ENCODE measurements at places on chromosomes 3 and 15.

DNA sequence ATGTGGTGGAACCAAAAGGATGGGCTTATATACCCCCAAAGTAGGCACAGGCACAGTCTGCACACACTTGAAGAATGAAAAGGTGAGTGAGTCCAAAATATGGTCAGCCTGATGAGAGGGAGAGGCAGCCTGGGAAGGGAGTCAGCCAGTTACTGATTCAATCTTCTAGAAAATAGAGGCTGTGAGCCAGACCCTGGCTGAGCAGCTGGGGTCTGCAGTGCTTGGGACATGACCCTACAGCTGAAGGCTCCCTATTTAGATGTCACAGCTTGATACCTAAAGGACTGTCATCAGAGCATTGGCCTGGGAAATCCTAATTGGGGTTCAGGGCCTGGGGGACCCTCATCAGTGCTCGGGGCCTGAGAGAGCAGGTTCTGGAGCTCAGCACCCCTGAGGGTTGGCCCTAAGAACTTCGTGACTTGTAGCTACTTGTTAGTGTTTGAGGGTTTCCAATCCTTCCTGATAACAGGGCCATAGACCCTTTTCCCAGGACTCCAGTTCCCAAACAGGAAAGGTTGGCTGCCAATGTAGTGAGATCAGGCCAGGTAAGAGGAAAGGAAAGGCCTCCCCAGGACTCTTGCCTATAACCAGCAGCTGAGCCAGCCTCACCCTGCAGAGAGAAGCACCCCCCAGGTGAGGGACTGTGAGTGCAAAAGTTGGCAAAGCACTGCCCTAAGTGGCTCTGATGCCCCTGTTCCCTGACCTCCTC lies 54.7 kb upstream of the SLCO2A1 start:
- H3K4me3 ChIP-seq: no peak overlapping the region
- no peak overlapping the region for H3K27ac ChIP-seq
- peaks cover 4% of the 10 kb centered on the region for H3K36me3 ChIP-seq
- DNase-seq: no peak
- H3K27me3 ChIP-seq: no peaks in the 10 kb centered on the region

- no peaks in the 10 kb centered on the region for H3K36me3 ChIP-seq
- H3K27me3 ChIP-seq: peaks cover 7% of the 10 kb centered on the region
- no peak overlapping the region for H3K4me3 ChIP-seq
- H3K27ac ChIP-seq: no peak overlapping the region
- H3K4me1 ChIP-seq: peaks cover under 1% of the 10 kb centered on the region
Observed at GRCh38 chr3:155859859-155860258, 5.6 kb upstream of the SLC33A1 start.

DNA sequence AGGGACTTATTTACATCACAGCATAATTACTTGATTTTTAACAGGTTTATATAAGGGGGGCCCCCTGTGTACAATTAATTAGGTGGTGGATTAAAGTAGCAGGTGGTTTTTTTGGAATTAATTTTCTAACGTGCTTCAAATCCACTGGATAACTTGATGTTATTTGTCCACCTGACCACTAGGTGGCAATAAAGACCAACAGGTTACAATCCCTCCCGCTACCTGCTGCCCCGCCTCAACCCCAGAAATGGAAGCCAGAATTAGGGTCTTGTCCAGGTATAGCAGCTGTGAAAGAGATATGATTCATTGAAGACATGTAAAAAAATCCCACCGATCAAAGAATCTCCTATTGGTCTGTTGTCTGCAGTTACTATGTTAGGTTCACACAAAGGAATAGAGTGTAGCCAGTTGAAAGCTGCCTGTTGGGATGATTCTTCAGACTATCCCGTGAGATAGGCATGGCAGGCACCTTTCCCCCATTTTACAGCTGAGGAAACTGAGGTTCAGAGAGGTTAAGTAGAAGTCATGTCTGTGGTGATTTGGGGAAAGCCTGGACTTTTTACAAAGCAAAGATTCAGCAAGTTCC lies 44.0 kb downstream of the MFSD1 start:
- peak; percentile 30 for DNase-seq
- H3K4me1 ChIP-seq: no peaks in the 10 kb centered on the region
- H3K27me3 ChIP-seq: peaks cover 16% of the 10 kb centered on the region
- no peak overlapping the region for H3K27ac ChIP-seq
- no peak overlapping the region for H3K4me3 ChIP-seq

DNA sequence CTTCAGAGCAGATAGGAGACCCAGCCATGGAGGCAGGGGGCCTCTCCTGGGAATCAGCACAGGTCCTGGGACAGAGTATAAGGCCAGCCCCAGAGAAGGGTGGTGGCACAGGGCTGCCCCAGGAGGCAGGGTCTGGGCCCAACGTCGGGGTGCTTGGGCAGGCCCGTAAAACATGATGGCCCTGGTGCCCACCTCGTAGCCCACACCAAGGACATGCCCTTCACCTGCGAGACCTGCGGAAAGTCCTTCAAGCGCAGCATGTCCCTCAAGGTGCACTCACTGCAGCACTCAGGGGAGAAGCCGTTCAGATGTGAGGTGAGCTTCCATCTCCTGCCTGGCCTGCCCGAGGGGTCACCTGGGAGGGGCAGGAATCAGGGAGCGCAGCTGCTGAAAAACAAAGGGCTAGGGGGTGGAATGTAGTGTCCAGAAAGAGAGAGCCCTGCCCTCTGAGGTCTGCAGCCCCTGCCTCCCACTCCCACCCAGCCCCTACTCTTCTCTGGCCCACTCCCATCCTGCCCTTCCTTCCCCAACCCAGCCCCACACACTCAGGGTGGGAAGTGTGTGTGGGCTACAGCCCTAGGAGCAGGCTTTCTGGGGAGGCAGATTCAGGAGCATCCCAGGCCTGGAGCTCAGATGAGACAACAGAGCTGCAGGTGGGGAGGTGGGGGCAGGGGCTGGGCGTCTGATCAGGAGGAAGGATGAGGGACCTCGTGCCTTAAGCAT lies 9.5 kb downstream of the ZBTB47 start:
- no peak overlapping the region for H3K4me3 ChIP-seq
- H3K4me1 ChIP-seq: no peaks in the 10 kb centered on the region
- no peak for DNase-seq
- no peaks in the 10 kb centered on the region for H3K27me3 ChIP-seq

- no peak overlapping the region for H3K4me3 ChIP-seq
- DNase-seq: no peak
- H3K27me3 ChIP-seq: no peaks in the 10 kb centered on the region
- peaks cover 5% of the 10 kb centered on the region for H3K4me1 ChIP-seq
Observed at GRCh38 chr3:1200371-1200770, 107.5 kb downstream of the CNTN6 start.

GRCh38 chr3:46110701-46111493 lies 83.6 kb upstream of the XCR1 start:
- H3K36me3 ChIP-seq: no peaks in the 10 kb centered on the region
- no peak overlapping the region for H3K4me3 ChIP-seq
- H3K27ac ChIP-seq: no peak overlapping the region
- DNase-seq: no peak
- no peaks in the 10 kb centered on the region for H3K4me1 ChIP-seq

DNA sequence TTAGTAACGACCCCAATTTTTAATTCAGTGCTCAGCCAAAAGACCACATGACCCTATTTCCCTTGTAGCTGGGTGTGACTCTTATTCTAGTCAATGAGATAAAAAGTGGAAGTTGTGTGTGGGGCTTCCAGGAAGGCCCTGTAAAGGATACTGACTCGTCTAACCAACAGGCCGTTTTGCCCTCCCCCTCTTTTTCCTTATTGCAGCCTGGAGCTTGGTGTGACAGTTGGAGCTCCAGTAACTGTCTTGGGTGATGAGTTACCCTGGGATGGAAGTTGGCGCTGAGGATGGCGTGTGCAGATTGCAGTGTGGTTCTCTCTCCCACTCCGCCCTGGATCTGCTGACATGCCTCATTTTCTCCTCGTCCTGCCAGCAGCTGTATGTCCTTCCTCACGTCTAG lies 209.3 kb upstream of the PROK2 start:
- H3K4me3 ChIP-seq: no peak overlapping the region
- no peak for DNase-seq
- H3K27ac ChIP-seq: no peak overlapping the region
- no peaks in the 10 kb centered on the region for H3K4me1 ChIP-seq
- no peaks in the 10 kb centered on the region for H3K36me3 ChIP-seq
- peaks cover 10% of the 10 kb centered on the region for H3K27me3 ChIP-seq

GRCh38 chr15:73691396-73691795 lies 7.2 kb downstream of the CD276 start:
- no peak overlapping the region for H3K27ac ChIP-seq
- no peaks in the 10 kb centered on the region for H3K36me3 ChIP-seq
- peaks cover 22% of the 10 kb centered on the region for H3K4me1 ChIP-seq
- no peaks in the 10 kb centered on the region for H3K27me3 ChIP-seq

DNA sequence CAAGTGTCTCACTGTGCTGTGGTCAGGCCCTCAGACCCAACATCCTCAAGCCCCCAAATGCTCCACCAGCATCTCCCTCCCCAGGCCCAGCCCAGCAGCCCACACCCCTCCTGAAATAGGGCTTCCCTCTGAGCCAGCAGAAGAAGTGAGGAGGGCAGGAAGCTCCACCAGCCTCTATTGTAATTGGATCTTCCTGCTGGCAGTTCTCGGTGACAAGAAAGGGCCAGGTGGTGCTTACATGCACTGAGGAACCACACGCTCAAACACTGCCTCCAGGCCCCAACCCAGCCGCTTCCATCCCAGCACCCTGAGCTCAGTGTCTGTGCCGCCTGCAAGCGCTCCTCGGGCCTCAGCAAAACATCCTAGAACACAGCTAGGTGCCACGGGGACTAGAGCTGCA lies 96.7 kb downstream of the ATP10A start:
- no peak overlapping the region for H3K27ac ChIP-seq
- peaks cover 5% of the 10 kb centered on the region for H3K4me1 ChIP-seq
- H3K36me3 ChIP-seq: no peaks in the 10 kb centered on the region
- H3K27me3 ChIP-seq: no peaks in the 10 kb centered on the region
- no peak for DNase-seq
- no peak overlapping the region for H3K4me3 ChIP-seq

- peak overlapping the region; percentile 89 for H3K27ac ChIP-seq
- H3K4me1 ChIP-seq: peaks cover 15% of the 10 kb centered on the region
- H3K4me3 ChIP-seq: peak overlapping the region; percentile 89
Observed at GRCh38 chr15:47184003-47184907, 533.0 kb upstream of the SEMA6D start.

GRCh38 chr3:112353365-112353764 lies 20.4 kb downstream of the CD200 start:
- no peak overlapping the region for H3K4me3 ChIP-seq
- H3K27ac ChIP-seq: no peak overlapping the region
- H3K4me1 ChIP-seq: peaks cover 8% of the 10 kb centered on the region
- no peaks in the 10 kb centered on the region for H3K27me3 ChIP-seq

- no peaks in the 10 kb centered on the region for H3K4me1 ChIP-seq
- DNase-seq: no peak
- H3K4me3 ChIP-seq: no peak overlapping the region
- H3K27ac ChIP-seq: no peak overlapping the region
Observed at GRCh38 chr3:97793420-97794019, 28.3 kb upstream of the CRYBG3 start.

DNA sequence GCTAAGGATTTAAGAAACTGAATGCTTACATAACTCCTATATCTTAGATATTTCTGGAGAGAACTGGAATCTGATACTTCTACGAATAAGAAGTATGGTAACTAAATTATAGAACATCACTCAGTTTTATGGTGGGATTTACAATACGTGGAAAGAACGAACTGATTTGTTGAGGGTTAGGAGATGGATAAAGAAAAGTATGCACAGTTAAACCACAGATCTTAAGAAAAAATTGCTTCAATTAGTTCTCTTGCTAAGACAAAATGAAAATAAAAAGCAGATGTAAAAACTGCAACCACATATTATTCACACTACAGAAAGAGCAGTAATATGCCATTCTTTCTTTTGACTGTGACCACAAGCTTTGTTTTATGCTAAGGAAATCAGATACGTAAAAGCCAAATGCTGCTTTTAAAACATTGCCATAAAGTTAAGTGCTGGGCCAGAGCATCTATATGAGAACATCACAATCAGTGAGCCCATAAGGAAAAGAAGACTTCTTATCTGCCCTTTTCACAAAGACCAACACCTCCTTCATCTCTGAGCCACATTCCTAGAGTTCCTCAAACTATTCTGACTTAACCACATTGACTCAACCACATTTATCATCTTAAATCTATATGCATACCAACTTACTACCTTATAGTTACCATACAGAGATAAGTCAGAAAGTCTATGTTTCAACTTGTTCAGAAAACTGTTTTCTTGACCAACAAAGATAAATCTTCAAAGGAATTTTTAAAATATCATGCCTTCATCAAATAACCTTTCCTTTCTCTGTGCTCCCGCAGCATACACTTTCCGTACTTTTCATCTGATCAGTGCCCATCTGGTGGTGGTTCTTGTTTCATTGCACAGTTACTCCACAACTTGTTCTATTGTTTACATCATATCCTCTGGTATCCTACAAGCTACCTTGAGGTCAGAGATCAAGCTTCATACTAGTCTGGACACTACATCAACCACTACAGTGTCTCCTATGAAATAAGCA lies 61.7 kb downstream of the FSIP1 start:
- no peaks in the 10 kb centered on the region for H3K27me3 ChIP-seq
- DNase-seq: no peak
- H3K4me3 ChIP-seq: no peak overlapping the region
- peaks cover 19% of the 10 kb centered on the region for H3K4me1 ChIP-seq
- no peak overlapping the region for H3K27ac ChIP-seq

GRCh38 chr15:83285979-83286553 lies 1.6 kb upstream of the BNC1 start:
- no peak overlapping the region for H3K4me3 ChIP-seq
- peaks cover 78% of the 10 kb centered on the region for H3K27me3 ChIP-seq
- no peak for DNase-seq
- H3K4me1 ChIP-seq: peaks cover 3% of the 10 kb centered on the region
- H3K36me3 ChIP-seq: no peaks in the 10 kb centered on the region
- no peak overlapping the region for H3K27ac ChIP-seq

DNA sequence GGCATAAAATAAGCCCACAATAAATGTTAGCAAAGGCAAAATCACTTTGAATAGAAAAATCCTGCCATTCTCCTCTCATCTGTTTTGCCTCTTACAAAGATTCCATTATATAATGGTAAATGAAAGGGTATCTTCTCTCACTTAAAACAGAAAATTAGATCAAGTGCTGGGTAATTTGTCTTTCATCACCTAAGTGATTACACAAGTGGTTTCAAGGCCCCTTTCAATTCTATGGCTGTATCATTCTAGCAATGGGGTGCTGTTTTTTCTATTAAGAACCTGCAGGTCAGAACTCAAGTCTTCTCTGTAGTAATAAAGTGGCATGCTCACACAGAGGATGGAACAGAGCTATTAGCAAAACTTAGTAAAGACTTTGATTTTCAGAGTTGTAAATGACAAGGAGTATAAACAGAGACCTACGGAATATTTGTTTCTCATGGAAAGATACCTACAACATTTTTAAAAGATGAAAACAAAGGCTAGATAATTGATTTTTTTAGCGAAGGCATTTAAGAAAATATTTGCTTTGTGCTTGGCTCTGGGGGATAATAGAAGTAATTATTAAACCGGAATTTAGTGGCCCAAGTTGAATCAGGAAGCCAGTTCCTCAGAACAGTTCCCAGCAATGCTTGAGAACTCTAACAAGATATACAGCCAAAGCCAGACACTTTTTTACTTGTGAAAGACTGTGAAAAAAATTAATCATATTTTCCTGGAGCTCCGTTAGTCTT lies 137.4 kb downstream of the CMSS1 start:
- H3K4me3 ChIP-seq: no peak overlapping the region
- H3K36me3 ChIP-seq: no peaks in the 10 kb centered on the region
- no peak for DNase-seq

Measured in progenitor cell of endocrine pancreas (in vitro differentiated cells).